ENCODE measurements at places on chromosomes 12 and 14. TPM values are rescaled to one million over a fixed set of nuclear protein-coding genes. Genes with fewer than 3 reads are reported as not detected.

Gene FGD4
- total RNA-seq = 2.2 TPM

Gene INHBC
- not detected for total RNA-seq

Gene TRPV4
- total RNA-seq = 0.08 TPM

Gene FGF23
- not detected for total RNA-seq

Gene NRXN3
- total RNA-seq = 1.1 TPM

Gene SYT10
- not detected for total RNA-seq

Gene TMEM132D
- total RNA-seq = not detected

Gene CD163
- total RNA-seq = not detected

Gene DPPA3
- not detected for total RNA-seq

Gene GLIPR1
- total RNA-seq = 29.9 TPM

Gene CLEC4C
- total RNA-seq = not detected

Gene RASAL1
- 0.55 TPM for total RNA-seq

Gene ZDHHC22
- total RNA-seq = 0.11 TPM

Gene FZD10
- total RNA-seq = not detected

Gene ADCY6
- 15.8 TPM for total RNA-seq

Gene SIX6
- not detected for total RNA-seq

Gene KRT86
- 62.5 TPM for total RNA-seq

Gene EPYC
- total RNA-seq = not detected

Gene SEC23A
- 71.1 TPM for total RNA-seq

Gene ANKRD9
- total RNA-seq = 14.9 TPM

Gene DPY19L2
- total RNA-seq = 2.6 TPM

Gene TPPP2
- total RNA-seq = not detected

Gene ARMH4
- total RNA-seq = 0.30 TPM

Gene KCNMB4
- 0.13 TPM for total RNA-seq

Gene DGLUCY
- total RNA-seq = 15.9 TPM

Gene C1QL4
- 4.3 TPM for total RNA-seq

Gene LRCOL1
- total RNA-seq = not detected

Gene MYO1H
- not detected for total RNA-seq

Gene P2RX7
- not detected for total RNA-seq

Gene TGM1
- 1.0 TPM for total RNA-seq

Gene CEBPE
- not detected for total RNA-seq

Gene B3GNT4
- 0.80 TPM for total RNA-seq

Gene DLK1
- total RNA-seq = 0.42 TPM

Gene CFAP73
- 0.10 TPM for total RNA-seq

Gene OR4E1
- not detected for total RNA-seq

Gene ETFBKMT
- total RNA-seq = 0.64 TPM

Gene KRT8
- total RNA-seq = 3,255 TPM

All from A549 treated with RU486 at 1 μM for 4 hours (cell line).